Activated naive CD8-positive, alpha-beta T cell treated with anti-CD3 and anti-CD28 coated beads, Interleukin-2, amount 50 U/mL, for 24 hours (primary cell): ENCODE measurements at places on chromosomes 3 and 15.

DNA sequence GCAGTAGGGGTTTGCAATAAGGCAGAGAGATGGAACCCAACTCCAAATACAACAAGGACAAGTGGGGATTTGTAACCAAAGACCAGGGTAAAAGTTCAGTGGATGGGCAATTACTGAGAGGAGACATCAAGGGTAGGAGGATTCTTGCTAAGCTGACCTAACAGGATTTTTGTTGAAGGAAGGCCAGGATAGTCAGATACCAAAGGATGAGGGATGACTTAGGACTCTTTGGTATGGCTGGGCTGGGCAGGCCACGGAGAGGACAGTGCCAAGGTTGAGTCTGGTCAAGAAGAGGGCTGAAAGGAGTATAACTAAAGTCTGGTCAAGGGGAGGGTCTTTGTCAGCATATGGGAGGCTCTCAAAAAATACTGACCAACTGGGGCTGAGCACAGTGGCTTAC, 85.3 kb upstream of the UBE2E2 start:
- H3K4me3 ChIP-seq: no peak overlapping the region
- DNase-seq: no peak
- H3K27ac ChIP-seq: no peak overlapping the region
- H3K27me3 ChIP-seq: peaks cover 11% of the 10 kb centered on the region

DNA sequence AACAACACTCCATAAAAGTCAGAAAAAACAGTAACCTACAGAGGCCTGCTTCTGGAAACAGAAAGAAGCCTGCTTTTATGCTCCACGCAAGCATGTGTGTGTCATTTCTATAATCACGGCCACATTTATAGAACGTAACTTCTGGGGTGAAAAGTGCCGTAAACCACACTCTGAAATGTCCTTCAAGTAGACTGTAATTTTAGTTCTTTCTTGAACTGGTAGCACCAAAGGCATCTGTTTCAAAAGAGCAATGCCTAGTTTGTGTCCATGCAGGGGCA, 19.5 kb upstream of the CMTM7 start:
- H3K27me3 ChIP-seq: no peaks in the 10 kb centered on the region
- peak overlapping the region; percentile 15 for H3K27ac ChIP-seq
- peaks cover 31% of the 10 kb centered on the region for H3K4me1 ChIP-seq

DNA sequence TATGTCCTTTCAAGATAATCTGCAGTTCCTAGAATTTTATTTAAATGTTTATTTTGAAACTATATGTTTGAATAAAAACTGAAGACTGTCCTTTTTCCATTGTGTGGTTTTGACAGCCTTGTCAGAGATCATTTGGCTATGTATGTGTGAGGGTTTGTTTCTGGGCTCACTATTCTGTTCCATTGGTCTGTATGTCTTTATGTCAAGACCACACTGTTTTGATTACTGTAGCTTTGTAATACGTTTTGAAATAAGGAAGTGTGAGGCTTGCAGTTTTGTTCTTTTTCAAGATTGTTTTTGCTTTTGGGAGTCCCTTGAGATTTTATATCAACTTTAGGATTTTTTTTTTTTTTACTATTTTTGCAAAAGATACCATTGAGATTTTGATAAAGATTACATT, 42.0 kb downstream of the PIAS1 start:
- DNase-seq: no peak
- no peaks in the 10 kb centered on the region for H3K27me3 ChIP-seq
- H3K27ac ChIP-seq: no peak overlapping the region
- H3K36me3 ChIP-seq: peaks cover 51% of the 10 kb centered on the region
- no peak overlapping the region for H3K4me3 ChIP-seq
- H3K4me1 ChIP-seq: peaks cover 49% of the 10 kb centered on the region

DNA sequence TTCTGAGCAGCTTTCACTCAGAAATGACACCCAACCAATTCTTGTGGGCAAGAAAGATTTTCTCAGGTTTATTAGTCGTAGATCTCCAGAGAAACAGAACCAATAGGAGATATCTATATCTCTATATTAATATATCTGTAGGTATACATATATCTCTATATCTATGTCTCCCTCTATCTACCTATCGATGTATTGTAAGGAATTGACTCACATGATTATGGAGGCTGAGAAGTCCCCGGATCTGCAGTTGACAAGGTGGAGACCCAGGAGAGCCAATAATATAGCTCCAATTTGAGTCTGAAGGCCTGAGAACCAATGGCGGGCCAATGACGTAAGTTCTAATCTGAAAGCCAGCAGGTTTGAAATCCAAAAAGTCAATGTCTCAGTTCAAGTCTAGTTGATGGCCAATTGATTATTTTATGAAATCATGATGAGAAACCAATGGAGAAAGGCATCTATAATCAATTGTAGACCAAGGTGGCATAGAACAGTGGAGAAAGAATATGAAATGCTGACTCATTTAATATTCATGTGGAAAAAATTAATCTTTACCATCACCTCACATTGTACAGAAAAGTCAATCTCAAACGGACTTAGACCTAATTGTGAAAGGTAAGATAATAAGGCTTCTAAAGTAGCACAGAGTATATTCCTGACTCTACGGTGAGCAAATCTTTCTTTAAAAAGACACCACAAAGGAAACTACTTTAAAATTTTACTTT, 65.6 kb upstream of the CHRNA7 start:
- H3K36me3 ChIP-seq: no peaks in the 10 kb centered on the region
- peaks cover 6% of the 10 kb centered on the region for H3K27me3 ChIP-seq
- no peak overlapping the region for H3K27ac ChIP-seq
- no peaks in the 10 kb centered on the region for H3K4me1 ChIP-seq
- no peak for DNase-seq
- no peak overlapping the region for H3K4me3 ChIP-seq

GRCh38 chr3:190585805-190586630, 72.1 kb downstream of the IL1RAP start:
- H3K36me3 ChIP-seq: peaks cover 20% of the 10 kb centered on the region
- peak overlapping the region; percentile 98 for H3K27ac ChIP-seq
- no peaks in the 10 kb centered on the region for H3K27me3 ChIP-seq
- H3K4me1 ChIP-seq: peaks cover 48% of the 10 kb centered on the region
- H3K4me3 ChIP-seq: peak overlapping the region; percentile 65
- DNase-seq: peak; percentile 62

DNA sequence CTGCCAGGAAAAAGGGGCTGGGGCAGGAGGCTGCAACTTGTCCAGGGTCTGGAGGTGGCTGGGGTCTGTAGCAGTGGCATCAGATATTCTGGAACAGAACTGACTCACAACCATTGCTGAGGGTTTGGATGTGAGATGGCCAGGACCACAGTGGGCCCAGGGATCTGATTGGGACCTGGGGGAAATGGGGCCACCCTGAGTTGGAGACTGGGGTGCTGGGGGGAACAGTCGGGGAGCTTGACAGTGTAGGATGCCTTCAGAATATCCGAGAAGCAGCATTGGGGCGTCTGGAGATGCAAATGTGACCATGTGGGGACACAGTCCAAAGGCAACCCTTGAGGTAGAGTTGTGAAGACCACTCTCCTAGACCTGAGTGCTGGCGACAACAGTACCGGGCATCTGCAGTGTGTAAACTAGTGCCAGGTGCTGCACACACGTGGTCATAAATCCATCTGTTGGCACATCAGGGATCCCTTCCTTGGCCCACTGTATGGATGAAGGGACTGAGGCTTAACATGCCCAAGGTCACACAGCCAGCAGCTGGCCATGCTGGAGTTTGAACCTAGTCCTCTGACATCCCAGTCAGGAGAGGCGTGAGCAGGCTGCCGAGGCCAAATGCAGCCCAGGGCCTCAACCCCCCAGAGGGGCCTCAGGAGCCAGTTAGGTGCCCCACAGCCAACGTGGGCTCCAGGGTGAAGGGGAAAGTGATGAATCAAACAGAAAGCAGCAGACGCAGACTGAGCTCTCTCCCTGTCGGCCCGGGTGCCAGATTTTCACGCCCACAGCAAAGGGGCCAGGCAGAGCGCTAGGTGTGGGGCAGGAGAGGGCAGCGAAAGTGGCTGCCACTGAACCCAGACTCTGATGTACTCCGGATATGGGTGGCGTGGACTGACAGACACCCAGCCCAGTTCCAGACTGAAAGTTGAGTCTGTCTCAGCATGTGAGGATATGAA, 18.8 kb downstream of the HEMK1 start:
- H3K4me3 ChIP-seq: peak overlapping the region; percentile 61
- H3K4me1 ChIP-seq: peaks cover 96% of the 10 kb centered on the region
- peak; percentile 89 for DNase-seq

GRCh38 chr3:88132894-88133293, 16.9 kb upstream of the C3orf38 start:
- peaks cover 22% of the 10 kb centered on the region for H3K36me3 ChIP-seq
- no peaks in the 10 kb centered on the region for H3K27me3 ChIP-seq
- no peak overlapping the region for H3K4me3 ChIP-seq
- H3K27ac ChIP-seq: peak overlapping the region; percentile 25
- H3K4me1 ChIP-seq: peaks cover 10% of the 10 kb centered on the region

DNA sequence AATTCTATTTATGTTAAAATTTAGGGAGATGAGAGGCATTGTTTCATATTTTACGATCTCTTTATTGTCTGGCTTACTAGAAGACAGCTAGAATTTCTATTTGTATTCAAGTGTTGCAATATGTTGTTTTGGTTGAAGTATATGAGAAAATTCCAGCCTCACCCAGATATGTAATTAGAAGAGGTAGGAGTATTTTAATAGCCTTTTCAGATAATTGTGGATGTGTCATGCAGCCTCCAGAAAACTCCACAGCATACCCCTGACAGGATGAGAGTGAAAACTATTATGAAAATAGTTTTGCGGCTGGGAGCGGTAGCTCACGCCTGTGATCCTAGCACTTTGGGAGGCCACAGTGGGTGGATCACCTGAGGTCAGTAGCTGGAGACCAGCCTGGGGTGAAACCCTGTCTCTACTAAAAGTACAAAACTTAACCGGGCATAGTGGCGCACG, 21.5 kb upstream of the USP3 start:
- no peaks in the 10 kb centered on the region for H3K27me3 ChIP-seq

DNA sequence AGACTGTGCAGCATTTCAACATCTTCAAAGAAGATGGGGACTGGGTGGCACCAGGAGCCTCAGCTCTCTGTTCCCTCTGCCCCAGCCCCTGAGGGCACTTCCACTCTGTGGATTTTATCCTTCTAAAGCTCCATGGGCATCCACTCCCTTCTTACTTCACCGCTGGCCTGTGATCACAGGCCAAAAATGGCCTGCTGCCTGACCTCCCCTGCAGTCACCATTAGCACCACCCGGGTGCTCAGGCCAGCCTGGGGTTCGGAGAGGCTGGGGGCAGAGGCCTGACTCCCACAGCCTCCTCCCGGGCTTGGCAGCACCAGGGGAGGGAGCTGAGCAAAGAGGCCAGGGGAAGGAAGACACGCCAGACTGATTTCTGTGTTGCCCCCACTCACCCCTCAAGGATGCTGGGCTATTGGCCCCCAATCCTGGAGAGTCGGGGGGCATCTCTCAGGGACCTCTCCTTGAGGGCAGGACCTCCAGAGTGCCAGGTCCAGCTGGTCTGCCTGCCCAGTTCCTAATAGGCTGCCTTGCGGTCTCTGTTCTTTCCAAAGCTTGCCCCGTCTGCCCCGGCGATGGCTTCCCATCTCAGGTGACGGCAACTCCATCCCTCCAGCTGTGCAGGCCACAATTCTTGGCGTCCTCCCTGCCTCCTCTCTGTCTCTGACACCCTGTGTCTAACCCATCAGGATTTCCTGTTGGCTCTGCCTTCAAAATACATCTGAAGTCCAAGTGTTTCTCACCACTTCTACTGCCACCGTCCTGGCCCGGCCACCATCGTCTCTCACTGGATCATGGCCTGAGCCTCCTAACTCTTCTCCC, 67.1 kb downstream of the EXOG start:
- H3K4me3 ChIP-seq: no peak overlapping the region
- H3K4me1 ChIP-seq: no peaks in the 10 kb centered on the region
- H3K27ac ChIP-seq: no peak overlapping the region
- no peaks in the 10 kb centered on the region for H3K36me3 ChIP-seq
- peaks cover 2% of the 10 kb centered on the region for H3K27me3 ChIP-seq
- no peak for DNase-seq

DNA sequence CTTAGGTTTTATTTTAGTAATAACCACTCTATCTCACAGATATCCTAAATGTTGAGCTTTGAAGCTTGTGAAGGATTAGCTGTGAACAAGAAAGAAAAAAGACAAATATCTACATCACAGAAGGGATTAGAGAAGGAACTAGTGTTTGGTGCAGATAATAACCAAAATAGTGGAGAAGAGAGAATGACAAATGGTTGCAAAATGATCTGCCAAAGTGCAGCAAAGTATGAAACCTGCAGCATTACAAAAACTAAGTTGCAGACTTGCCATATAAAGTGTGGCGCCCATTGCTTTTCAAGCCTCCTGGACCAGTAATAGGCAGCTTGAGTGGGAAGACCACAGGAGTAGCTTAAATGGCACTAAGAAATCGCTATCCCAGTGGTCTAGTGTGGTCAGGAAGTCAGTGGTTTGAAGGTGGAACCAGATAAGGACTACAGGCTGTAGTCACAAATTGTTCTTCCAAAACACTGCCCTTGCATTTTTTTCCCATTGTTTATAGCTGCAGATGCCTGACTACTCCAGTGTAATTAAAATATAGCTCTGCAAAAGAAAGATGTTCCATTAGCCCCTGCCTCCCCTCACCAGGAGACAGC, 20.7 kb downstream of the TPM1 start:
- no peaks in the 10 kb centered on the region for H3K4me1 ChIP-seq
- peaks cover 19% of the 10 kb centered on the region for H3K36me3 ChIP-seq
- H3K27ac ChIP-seq: no peak overlapping the region
